Substantia nigra (tissue), 51 donors: ENCODE measurements at places on chromosomes 7 and 10.
A peak's percentile ranks its signal among the peaks of the same experiment; 100 is the strongest.

DNA sequence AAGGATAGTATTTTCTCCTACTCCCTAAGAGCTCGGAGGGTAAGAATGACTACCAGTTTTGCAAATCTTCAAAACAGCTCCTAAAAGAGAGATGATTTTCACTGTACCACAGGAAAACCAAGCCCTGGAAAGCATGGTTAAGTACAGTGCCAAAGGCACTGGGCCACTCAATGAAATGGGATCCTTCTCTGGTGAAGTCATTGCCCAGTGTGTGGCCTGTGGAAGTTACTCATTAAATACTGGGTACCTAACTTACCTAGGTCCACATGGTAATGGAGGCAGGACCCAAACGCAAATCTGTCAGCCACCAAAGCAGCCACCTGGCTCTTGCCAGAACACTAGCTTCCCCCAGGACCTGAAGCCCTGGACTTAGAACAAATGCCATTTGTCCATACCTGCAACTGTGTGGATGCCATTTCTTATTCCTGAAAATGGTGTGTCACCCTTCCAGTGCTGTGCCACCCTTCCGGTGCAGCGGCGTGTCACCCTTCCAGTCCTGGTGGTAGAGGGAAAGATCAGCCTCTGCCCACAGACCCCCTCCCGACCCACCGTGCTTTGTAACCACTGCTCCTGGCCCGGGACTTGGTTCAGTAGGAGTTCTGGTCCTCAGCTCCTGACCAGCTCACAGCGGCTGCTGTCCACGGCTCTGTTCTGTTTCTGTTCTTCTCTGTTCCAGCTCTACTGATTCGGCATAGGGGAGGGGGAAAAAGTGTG lies 659.2 kb downstream of the SDK1 start:
- DNase-seq: no peak

DNA sequence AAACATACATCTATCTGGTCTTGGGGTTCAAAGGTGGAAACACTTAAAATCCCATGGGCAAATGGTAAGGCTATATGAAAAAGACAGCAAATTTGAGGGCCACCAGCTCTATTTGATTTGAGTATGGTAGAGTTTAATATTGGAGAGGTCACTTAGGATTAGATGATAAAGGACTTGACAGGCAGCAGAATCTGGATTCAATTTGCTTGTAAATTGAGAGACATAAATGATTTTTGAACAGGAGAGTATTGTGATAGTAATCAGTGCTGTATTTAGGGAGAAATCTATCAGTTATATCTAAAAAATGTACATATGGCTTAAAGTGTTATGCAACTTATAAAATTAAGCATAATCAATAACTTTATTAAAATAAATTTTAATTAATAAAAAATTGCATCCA lies 155.2 kb downstream of the SEMA3A start:
- DNase-seq: no peak

DNA sequence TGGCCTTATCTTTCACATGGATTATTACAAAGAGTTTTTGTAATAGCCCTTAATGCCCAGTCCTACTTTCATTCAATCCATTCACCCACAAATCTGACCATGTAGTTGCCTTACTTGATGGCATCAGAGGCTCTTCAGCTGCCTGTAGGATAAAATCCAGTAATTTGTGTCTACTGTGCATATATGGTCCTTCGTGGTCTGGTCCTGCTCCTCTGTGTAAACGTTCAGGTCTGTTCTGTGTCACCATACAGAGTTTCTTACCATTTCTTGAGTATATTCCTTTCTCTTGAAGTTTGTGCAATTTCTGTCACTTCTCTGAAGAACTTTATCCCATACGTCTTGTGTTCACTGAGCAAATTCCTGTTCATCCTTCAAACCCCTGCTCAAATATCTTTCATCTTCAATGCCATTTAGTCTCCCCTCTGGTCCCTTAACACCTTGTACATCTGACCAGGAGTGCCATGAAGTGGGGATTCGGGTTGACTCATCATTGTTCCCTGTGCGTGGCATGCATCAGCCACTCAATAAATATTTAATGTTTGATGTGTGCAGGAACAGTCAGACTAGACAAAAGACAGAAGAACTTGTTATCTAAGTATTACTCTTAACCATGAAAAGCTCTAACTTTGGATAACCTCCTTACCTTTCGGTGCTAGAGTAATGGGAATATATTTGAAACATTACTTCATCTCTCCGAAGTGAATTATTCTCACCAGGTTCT lies 98.6 kb upstream of the RPA3 start:
- no peak for DNase-seq

DNA sequence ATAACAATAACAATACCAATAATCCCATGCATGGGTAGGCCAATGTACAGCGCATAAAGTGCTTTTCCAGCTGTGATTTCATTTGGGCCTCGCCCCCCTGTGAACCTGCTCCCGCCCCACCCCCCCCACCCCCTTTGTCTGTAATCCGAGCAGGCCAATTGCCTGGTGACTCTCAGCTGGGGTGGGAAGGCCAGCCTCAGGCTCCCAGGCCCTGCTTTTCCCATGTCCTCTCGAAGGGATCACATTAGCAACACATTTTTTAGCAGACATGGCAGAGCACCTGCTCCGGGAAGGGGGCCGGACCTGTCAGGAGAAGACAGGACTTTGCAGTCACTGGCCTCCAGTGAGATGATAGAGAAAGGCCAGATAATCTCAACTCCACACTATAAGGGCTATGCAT lies 439.3 kb downstream of the RPS24 start:
- no peak for DNase-seq

- DNase-seq: no peak
These were observed 12.7 kb downstream of the PTF1A start for GRCh38 chr10:23204773-23205172.

- no peak for DNase-seq
These were observed 44.1 kb downstream of the BAMBI start for GRCh38 chr10:28721318-28721951.

DNA sequence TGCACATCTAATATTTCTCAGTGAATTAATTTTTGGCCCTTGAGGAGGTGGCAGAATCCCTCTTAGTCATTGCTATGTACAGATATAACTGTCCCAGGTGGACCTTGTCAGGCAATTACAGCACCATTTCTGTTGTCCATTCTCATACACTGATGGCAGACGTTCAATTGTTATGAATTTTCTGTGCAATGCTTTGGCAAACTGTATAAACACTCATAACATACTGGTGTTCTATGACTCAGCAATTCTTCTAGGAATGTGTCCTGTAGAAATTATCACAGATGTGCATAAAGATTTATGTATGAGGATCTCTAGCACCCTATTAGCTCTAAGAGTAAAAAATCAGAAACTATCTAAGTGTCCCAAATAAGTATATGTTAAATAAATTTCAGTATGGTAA lies 80.8 kb downstream of the DNAJB9 start:
- DNase-seq: no peak

- DNase-seq: no peak
These were observed 10.7 kb downstream of the CALD1 start for GRCh38 chr7:134789967-134790685.

GRCh38 chr7:19051767-19052375 lies 65.6 kb downstream of the TWIST1 start:
- DNase-seq: no peak

DNA sequence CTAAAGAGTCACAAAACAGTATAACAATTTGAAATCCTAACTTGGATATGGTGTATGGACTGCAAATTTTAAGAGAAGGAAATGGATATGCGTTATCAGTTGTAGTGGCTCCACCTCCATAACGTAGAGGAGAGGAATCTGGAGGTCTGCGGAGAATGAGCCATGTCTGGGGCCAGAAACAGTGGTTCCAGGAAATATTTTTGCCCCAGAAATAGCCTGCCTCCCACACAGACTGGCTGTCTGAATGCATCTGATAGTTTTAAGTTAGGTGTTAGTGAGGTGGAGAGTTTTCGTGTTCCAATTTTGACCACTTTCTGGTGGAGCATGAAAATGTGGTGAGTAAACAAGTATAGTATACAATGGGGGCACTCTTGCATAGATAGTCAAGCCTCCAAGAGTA lies 1.6 kb downstream of the PHTF2 start:
- DNase-seq: no peak

DNA sequence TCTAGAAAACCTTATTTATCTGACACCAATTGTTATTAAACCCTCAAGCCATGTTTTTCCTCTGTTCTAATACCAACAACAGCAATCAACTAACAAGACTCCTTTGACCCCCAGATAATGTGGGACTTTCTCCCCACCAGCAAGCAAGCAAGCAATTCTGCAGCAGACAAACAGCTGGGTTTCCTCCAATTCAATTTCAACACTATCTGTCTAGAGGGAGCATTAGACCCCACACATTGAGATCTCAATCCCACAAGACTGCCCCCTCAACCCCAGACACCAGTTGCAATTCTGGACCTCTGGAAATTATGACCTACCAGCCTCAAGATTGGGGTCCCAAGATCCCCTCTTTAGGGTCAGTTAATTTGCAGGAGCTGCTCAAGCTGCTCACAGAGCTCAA lies 89.4 kb upstream of the TMEM26 start:
- DNase-seq: no peak

GRCh38 chr7:2824026-2824677 lies 20.0 kb downstream of the GNA12 start:
- DNase-seq: no peak

GRCh38 chr10:73998623-73998928 lies 660 bp downstream of the VCL start:
- DNase-seq: no peak

- no peak for DNase-seq
These were observed 177.9 kb downstream of the RNF133 start for GRCh38 chr7:122520971-122521555.

- DNase-seq: no peak
These were observed 340.1 kb downstream of the PHF14 start for GRCh38 chr7:11313801-11314200.

GRCh38 chr7:27144781-27145164 lies 1.3 kb upstream of the HOXA5 start:
- DNase-seq: no peak

GRCh38 chr7:43636093-43636492 lies 53.2 kb downstream of the STK17A start:
- no peak for DNase-seq

DNA sequence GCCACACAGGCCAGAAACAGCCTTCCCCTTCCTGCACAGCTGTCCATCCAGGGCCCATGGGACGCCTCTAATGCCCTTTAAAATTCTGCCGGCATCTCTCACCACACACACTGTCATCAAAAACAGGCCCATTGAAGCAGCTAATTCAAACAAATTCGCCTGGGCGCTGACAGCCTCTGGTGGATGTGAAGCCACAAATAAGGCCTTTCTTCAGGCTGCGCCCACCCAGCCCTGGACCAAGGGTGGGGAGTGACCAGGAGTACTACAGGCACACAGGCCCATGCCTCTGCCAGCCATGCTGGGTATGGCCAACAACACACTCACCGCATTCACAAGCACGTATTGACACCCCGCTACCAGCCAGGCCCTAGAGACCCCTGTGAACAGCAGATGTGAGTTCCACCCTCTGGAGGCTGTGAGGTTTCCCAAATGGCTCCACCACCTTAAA lies 54.6 kb downstream of the SLIT1 start:
- DNase-seq: no peak

GRCh38 chr7:80095545-80095944 lies 39.1 kb upstream of the GNAI1 start:
- no peak for DNase-seq

DNA sequence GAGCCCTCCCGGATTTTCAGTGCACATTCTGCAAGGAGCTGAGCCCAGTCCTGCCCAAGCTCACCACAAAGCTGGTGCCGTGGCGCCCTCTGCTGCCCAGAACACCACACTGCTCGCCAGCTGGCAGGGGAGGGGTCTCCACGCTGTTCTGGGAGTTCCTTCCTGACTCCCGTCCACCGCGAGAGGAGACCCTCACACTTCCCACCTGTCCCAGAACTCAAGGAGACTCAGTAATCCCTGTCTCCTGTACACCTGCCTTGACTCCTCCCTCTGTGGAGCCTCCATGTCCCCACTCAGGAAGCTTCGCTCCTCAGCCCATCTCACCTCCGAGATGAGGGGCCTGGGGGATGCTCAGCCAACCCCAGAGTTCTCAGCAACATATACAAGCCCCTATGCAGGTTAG lies 11.3 kb downstream of the C10orf105 start:
- peak; percentile 63 for DNase-seq

DNA sequence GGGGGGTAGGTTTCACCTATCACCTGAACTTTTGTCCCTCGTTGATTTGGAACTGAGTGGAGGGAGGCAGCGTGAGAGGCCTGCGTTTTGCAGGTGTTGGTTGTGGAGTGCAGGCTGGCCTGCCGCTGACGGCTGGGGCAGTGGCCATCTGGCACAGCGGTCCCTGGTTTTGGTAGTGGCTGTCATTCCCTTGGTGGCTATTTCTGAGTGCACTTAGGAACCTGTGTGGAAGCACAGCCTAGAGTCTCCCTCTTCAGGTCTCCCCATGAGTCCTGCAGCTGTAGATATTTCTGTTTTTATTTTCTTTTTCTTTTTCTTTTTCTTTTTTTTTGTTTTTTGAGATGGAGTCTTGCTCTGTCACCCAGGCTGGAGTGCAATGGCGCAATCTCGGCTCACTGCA lies 129.2 kb downstream of the CUL2 start:
- DNase-seq: no peak

DNA sequence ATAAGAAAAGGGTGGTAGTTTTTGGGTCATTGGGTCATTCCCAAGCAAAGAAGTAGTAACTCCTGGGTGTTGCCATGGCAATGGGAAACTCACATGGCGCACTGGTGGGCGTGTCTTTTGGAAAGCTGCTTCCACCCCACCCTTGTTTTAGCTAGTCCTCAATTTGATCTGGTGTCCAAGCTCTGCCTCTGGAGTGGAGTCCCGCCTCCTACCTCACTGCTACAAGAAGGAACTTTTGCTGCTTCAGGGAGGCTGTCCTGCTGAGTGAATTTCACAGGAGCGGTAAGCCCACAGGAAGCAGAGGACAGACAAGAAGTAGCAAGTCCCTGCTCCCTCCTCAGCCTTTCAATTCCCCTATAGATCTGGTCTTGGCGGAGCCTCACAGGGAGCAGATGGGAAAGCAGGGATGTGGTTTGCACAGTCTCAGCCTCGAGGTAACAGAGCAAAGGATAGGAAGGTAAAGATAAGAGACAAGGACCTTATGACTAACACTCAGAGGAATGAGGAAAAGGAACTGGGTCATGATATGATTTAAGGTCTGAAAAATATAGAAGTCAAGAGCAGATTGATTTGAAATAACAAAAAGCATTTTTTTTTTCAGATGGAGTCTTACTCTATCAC lies 700.3 kb downstream of the TNS3 start:
- DNase-seq: no peak

DNA sequence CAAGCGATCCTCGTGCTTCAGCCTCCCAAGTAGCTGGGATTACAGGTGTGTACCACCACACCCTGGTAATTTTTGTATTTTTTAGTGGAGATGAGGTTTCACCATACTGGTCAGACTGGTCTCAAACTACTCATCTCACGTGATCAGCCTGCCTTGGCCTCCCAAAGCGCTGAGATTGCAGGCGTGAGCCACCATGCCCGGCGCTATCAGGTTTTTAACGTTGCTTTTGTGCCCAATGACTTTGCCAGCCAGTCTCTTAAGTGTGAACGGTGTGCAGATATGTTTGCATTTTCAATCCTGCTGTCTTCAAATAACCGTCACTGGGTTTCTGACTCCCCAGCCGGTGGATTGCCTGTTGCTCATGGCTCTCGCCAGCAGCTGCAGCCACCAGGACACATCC lies 201.8 kb upstream of the PPP2R2D start:
- DNase-seq: no peak

- no peak for DNase-seq
These were observed at the start of gene CREB5 for GRCh38 chr7:28411876-28412662. CREB5 (plus strand) TSS chr7:28412518; CDS start chr7:28412915, 397 bp downstream.
